ENCODE measurements at places on chromosomes 16 and 17. TPM values are rescaled to one million over a fixed set of nuclear protein-coding genes. Genes with fewer than 3 reads are reported as not detected.

GRCh38 chr16:68902003-68902968, 59.0 kb downstream of the TANGO6 start:
- peak; percentile 71 for DNase-seq

DNA sequence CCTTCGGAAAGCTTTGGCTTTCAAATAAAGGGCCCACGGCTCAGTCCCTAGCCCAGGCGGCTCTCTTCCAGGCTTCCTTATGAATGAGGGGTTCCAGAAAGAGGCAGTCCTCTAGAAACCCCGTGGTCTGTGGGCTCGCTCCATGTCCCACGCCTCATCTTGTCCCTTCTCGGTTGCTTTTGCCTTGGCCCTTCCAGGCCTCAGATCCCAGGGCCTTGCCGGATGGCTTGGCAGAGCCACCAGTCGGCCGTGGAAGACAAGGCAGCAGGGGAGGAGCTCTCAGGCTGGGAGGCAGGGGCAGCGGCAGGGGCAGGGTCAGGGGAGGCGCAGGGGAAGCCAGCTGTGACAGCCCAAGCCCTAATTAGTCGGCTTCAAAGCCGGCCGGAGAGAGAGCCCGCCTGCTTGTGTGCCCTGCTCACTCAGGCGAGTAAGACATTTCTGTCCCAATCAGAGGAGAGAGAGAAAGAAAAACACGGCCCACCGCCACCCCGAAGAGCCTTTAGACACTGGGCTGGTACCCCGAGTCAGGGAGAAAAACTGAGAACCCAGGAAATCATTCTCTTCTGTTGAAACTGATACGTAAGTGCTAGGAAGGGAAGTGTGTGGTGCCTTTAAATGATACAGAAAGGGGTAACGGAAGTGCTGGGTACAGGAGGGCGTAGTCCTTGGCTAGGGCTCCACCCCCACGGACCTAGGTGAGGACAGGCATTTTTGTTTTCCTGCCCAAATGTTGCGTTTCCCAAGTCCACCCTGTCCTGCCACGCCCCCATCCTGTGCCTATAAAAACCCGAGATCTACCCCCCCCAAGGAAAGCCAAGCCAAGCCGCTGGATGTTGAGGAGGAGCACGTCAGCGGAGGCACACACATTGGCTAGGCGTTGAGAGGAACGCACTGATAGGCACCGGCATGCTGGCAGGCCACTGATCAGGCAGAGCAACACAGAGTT, 27.8 kb upstream of the MEIOC start:
- DNase-seq = no peak

DNA sequence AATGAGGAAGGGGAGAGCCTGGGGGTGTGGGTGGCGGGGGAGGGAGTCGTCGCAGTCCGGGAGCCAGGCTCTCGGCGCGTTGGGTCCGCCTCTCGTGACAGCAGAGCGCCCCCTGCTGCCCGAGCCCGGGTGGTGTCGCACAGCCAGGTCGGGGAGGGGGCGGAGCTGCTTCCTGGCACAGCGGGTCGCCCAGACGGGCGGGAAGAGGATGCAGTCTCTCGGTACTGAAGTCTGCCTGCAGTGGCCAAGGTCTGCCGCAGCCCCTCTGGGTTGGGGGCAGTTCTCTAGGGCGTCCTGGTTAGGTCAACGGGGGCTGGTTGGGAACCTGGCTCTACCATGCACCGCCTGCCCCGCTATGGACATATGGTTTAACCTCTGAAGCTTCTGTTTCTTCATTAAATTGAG, 38.2 kb upstream of the CCDC182 start:
- DNase-seq = peak; percentile 45

DNA sequence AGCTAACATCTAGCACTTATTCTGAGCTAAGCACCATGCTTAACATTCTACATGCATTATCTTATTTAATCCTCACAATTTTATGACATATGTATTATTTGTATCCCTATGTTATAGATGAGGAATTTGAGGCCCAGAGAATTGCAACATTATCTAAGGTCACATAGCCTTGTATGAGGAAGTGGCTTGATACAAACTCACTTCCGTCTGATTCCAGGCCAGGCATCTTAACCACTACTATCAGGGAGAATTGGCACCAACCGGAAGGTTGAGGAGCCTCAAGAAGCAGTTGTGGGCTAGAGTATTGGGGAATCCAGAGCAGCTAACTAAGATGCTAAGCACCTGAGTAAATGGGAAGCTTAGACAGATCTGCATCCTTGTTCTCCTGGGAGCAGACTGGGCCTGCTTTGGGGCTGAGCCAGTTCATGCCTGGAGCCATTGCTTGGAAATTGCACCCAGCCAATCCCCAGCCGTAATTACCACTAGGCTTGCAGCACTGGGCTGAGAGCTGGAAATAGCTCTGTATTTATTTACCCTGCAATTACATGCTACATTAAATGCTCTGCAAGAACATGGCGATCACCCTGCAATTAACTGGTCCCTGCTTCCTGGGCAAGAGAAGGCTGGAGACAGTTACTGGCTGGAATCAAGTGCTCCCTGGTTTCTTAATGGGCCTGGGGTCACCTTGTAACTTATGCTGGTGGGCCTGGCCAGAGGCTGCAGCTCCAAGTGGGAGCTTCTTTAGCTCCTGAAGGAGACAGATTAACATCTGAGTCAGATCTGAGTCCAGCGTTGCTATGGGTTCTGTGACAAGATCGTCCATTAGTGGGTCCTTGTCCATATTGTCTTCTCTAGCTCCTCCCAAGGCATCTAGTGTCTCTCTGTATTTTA, 273.1 kb upstream of the CCL2 start:
- DNase-seq = no peak

GRCh38 chr17:4956493-4957061, 5.7 kb downstream of the ENO3 start:
- no peak for DNase-seq

DNA sequence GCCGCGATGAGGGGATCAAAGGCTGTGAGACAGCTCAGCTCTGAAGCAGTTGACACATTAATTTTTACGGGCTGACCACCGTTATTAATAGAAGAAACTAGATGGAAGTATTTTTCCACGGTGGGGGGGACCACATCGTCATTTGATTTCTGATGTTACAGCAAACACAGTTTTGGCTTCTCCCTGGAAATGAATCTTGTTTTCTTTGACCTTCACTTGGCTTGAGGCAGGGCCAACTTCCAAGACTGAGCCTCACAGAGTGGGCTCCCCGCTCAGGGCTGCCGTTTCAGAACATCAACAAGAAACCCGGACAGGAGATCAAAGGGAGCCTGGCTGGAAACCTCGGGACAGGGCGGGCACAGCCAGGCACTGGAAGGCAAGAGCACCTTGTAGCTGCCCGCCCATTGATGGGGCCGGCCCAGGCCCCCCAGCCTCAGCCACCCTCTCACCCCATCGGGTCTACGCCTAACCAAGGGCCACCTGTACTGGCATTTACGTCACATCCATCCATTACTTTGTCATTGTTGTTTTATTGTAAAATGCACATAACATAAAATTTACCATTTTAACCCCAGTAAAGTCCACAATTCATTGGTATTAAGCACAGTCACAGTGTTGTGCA, 124.6 kb downstream of the C16orf95 start:
- DNase-seq = no peak

DNA sequence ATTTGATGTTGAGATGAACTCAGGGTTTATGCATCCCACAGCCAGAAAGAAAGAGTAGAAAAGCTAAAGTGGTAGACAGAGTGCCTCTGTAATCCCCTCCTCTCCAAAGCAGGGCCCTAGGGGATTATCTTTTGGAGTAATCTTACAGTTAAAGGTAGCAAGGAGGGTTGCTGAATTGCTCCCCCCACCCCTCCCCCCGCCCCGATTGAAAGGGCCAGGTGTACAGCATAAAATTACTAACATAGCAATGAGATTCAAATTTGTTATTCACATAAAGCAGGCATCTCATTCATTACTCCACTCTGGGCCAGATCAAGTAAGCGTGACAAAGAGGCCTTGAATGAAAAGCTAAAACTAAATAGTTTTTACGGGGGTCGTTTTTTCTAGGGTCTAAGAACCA, 72.7 kb downstream of the STH start:
- no peak for DNase-seq

- DNase-seq = peak; percentile 4
These were observed 713 bp downstream of the COX11 start for GRCh38 chr17:54967621-54968261.

GRCh38 chr16:79576602-79577001, 23.9 kb downstream of the MAF start:
- no peak for DNase-seq

GRCh38 chr16:90012991-90013745, 6.1 kb downstream of the DBNDD1 start:
- DNase-seq = no peak

Gene RNF157
- total RNA-seq = 8.3 TPM

Gene C16orf54
- not detected for total RNA-seq

Gene AXIN2
- total RNA-seq = 1.2 TPM

Data from A172 (cell line).